GF-D8 (cell line): ENCODE measurements at places on chromosomes 1 and 21.

DNA sequence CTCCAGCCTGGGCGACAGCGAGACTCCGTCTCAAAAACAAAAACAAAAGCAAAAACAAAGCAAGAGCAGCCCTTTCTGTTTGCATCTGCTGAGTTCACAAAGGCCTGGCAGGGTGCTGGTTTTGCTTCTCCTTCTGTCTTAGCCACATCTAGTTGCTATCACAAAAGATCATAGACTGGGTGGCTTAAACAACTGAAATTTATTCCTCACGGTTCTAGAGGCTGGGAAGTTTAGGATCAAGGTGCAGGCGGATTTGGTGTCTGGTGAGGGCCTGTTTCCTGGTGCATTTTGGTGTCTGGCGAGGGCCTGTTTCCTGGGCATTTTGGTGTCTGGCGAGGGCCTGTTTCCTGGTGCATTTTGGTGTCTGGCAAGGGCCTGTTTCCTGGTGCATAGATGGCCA, 471.3 kb downstream of the CAMTA1 start:
- DNase-seq: no peak

- no peak for DNase-seq
Measured at GRCh38 chr1:69553726-69554125, 14.0 kb upstream of the LRRC7 start.

GRCh38 chr1:34590211-34590623, 164.6 kb upstream of the GJB5 start:
- no peak for DNase-seq

DNA sequence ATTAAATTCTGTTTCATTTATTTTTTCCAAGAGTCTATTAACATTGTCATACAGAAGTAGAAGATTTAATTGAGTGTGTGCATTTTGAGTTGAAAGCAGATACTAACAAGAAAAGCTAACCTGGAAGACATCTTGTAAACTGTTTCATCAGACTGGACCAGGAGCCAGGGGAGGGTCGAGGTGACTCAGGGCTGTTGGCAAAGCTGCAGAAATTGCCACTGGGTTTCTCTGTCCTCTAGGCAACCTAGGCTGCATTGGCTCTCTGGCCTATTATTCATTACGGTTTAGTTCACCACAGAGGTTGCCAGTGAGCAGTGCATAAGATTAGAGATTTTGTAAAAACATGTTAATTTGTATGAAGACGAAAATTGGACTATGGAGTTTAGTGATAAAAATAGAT, 27.5 kb downstream of the ERG start:
- DNase-seq: no peak

DNA sequence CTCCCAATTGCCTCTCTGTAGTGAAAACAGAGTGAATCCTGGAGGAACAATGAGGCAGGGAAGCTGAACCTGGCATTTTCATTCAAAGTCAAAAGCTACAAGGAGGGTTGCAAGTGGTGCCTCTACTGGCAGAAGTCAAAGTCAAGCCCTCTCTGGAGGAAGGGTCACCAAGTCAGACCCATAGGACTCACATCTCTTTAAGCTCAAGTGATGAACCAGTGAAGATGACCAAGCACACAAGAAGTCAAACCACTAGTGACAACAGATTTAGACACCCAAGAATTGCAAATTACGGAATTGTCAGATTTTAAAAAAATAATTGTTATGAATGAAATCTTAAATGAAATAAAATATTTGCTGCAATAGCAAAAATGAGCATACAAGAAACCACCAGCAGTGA, 81.1 kb upstream of the ATP1B1 start:
- no peak for DNase-seq
